T follicular helper cell (primary cell): ENCODE measurements at places on chromosomes 5 and 9.
A peak's percentile ranks its signal among the peaks of the same experiment; 100 is the strongest.

DNA sequence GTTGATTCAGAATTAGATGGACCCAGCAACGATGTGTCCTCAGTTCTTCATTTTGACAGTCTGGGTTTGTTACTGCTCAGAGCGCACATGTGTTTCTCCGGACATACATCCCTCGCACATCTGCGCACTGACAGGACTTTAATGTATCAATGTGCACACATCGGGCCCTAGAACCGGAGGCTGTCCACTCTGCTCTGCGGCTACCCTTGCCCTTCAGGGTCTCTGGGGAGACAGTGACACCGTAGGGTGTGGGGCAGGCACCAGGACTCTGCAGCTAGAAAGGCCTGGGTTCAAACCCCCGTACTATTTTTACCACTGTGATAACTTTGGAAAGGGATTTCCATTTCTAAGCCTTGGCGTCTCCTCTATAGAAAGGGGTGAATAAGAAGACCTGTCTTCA lies 23.5 kb upstream of the LPCAT1 start:
- no peak for DNase-seq

DNA sequence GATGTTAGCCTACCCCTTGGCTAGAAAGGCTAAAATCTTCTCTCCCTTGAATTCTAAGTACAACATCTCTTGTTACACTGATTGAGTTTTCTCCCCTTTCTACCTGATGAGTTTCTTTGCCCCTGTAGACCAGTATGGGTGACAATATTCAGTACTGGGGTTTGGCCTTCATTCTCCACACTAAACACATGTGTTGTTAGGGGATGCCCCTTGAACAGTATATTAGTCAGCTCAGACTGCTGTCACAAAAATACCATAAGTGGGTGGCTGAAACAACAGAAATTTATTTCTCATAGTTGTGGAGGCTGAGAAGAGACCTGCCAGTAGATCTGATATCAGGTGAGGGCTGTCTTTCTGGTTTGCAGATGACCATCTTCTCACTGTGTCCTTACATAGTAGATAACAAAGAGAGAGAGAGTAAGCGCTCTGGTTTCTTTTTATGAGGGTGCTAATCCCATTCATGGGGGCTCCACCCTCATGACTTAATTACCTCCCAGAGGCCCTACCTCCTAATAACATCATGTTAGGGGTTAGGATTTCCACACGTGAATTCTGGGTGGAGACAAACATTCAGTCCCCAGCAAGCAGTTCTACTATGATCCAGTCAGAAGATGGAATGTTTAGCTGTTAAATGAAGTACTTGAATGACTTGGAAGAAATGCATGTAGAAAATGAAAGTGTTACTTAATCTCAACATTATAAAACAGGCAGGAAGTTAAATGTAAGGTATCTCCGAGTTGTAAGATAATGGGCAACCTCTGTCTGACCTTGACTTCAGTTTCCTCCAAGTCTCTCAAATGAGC lies 17.5 kb downstream of the VLDLR start:
- DNase-seq = no peak

GRCh38 chr5:148443998-148444397 lies 60.2 kb downstream of the FBXO38 start:
- DNase-seq = peak; percentile 20

GRCh38 chr9:117302487-117302886 lies 112.4 kb downstream of the ASTN2 start:
- DNase-seq = no peak

DNA sequence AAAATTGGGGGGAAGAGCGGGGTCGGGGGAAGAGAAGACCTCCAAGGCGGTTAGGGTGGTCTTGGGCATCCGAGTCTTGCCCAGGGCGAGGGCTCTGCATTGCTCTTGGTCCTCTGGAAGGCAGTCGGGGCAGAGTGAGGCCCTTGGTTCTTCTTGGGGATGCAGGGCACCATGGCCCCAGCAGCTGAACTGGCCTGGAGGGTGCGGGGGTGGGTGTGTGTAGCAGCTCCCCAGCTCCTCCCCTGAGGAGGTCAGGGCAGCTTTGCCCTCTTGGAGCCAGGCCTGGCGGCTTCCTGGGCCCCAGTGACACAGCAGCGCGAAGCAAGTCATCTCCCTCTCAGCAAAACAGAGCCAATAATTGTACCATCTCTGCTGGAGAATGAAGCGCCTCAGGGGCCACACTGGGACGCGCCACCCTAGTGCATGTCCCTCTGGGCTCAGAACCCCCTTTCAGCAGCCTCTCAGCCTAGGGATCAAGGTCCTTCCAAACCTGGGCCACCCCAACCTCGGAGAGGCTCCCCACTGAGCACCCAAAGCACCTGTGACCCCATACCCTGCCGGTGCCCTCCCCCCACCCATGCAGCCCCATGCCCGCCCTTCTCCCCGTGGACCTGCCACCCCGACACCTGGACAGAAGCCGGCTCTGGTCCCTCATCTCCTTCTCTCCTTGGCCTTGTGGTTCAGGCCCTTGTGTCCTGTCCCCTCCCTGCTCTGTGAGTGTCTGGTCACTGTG lies 10.4 kb upstream of the RXRA start:
- DNase-seq = no peak

DNA sequence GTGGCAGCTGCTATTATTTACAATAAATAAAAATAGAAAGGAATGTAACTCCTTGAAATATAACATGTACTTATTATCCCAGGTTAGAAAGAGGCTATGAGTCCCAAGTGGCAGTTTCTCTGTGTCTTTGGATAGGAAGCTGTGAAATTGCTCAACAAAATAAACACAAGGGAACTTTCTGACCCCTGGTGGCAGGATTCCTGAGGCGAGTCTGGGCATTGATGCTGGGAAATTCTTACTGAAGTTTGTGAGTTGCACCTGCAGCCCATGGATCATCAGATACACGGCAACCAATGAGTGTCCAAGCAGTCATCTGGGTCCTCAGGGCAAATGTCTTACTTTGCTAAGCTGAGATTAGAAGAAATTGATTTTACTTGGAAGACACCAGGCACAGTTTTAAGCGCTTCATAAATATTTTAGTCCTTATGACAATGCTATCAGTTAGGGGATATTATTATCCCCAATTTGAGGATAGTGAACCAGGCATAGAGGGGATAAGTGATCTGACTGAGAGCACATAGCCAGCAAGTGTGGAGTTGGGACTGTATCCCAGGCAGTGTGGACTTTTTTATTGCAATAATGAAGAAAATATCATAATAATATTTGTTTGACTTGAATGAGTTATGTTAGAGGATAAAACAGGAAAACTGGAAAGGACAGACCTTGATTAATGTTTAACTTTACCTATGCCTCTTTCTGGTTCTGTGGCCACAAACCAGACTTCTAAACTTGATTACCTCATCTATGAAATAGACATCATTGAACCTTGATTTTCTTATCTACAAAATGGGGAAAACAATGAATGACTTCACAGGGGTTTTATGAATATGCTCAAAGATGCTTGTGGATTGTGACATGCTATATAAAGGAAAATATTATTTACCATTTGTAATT lies 265.5 kb upstream of the ADAMTSL1 start:
- DNase-seq = no peak

GRCh38 chr5:124907098-124907644 lies 160.7 kb upstream of the ZNF608 start:
- no peak for DNase-seq

DNA sequence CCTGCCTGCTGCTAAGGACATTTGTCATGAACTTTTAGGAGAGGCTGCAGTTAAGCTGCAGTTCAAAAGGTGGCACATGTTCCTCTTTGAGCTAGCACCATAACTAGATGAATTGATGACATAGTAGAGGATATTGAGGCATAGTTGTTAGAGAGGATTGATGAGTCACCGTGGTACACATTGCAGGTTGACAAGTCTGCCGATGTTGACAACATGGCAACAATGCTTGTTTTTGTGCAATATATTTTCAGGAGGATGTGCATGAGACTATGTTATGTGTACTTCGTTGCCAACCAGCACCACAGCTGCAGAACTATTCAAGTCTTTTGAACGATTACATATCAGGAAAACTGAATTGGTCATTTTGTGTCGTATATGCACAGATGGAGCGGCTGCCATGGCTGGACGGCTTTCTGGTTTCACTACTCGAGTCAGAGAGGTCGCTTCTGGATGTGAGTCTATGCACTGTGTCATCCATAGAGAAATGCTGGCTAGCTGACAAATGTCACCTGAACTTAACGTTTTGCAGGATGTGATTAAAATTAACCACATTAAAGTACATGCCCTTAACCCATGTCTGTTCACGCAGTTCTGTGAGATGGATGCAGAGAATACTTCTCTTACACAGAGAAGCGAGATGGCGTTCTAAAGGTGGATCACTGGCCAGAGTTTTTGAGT lies 24.2 kb downstream of the ANP32B start:
- DNase-seq = no peak

DNA sequence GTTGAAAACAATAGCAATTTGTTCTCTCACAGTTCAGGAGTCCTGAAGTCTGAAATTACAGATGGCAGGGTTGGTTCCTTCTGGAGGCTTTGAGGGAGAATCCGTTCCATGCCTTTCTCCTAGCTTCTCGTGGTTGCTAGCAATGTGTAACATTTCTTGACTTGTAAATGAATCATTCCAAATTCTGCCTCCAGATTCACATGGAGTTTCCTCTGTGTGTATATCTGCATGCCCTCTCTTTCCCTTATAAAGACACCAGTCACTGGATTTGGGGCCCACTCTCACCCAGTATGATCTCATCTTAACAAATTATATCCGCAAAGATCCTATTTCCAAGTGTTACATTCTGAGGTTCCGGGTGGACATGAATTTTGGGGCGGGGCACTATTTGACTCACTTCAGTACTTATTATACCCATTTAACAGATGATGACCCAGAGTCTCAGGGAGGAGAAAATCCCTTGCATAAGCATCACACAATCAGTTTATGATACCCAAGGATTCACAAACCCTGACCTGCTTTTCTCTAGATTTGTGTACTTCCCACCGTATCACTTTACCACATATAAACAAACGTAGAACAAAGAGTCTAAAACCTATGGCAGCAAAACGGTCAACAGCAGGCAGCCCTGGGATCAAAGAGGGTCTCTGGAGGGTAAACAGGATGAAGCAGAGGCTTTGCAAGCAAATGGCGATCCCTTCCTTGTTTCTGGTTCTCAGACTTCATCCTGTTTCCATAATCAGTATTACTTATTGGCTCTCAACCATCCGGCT lies 93.7 kb downstream of the C9orf152 start:
- no peak for DNase-seq
